H4 (cell line): ENCODE measurements at places on chromosomes 3 and 15.

- DNase-seq, result no peak
These were observed 7.9 kb downstream of the ACP3 start for GRCh38 chr3:132325103-132325606.

DNA sequence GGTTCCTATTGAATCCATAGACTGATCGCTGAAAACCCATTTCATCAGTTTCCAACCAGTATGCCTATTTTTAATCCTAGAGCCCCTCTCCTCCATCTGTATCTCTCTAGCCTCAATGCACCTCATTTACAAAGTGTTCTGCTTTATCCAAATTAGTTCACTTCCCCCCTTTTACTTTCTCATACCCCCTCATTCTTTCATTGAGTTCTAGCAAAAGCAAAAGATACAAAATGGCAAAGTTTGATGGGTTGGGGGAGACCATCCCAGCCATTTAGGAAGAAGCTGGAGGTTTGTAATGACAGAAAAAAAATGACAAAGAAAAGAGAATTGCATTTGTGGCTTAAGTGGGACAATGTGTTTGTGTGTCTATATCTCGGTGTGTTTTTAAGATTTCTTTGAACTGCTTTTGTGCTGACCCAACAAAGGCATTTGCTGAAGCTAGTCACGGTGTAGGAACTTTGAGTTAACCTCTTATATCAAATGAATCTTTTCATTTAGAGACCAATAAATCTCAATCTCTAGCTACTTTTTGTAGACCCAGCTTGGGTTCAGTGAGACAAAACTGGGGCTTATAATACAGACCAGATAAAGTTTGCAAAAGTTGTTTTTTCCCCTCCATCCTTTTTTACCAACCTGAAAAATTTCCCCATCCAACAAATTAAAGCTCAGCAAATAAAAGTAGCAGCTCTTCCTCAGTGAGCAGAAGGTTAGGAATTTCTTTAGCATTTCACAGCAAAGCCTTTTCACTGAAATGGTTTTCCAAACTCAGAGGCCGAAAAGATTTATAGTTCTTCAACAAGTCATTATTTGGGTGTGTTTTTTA is 18.7 kb downstream of the NR2F2 start:
- DNase-seq, result no peak

- no peak for DNase-seq
These were observed 82.0 kb downstream of the SV2B start for GRCh38 chr15:91182101-91182500.

- no peak for DNase-seq
These were observed 810 bp downstream of the TMEM62 start for GRCh38 chr15:43134157-43134635.

- no peak for DNase-seq
These were observed 134.7 kb downstream of the ADAMTS17 start for GRCh38 chr15:100207053-100207452.
